ENCODE measurements at places on chromosomes 1 and 21.

- no peak for DNase-seq
Measured at GRCh38 chr1:232357416-232357815, 272.5 kb downstream of the SIPA1L2 start.

DNA sequence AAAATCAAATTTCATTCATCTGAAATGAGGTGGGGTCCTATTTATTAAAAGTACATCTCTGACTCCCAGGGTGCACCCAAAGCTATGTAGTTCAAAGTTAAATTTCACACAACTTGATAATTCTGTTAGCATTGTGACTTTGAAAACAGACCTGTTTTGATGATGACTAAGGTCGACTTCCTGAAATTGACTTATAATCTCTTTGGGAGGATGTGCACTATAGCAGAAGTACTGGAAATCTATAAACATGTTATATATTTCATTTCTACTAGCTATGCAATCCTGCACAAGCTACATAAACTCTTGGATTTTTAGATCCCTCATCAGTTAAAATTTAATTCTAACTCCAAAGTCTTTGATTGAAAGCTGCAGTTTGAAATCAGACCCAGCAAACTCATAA is 507.6 kb downstream of the NEGR1 start:
- DNase-seq: no peak

GRCh38 chr1:14010476-14010875 is 310.5 kb downstream of the PRDM2 start:
- no peak for DNase-seq

DNA sequence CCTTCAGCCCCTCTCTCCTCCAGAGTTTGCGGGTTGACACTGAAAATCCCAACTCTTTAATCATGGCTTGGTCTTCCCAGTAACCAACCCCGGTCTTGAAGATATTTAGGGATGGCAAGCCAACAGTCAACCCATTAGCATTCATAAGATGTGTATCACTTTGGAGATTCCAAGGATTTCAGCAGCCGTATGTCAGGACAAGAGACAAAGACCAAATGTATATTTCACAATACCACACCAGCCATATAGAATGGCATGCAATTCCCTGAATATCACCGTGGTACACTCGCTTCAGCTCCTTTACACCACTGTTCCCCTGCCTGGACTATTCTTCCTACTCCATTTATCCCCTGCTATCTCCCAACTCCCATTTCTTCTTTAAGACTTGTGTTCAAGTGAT is 109.2 kb downstream of the CSMD2 start:
- DNase-seq: no peak

GRCh38 chr21:33411949-33412430 is 8.8 kb downstream of the IFNGR2 start:
- DNase-seq: no peak

GRCh38 chr1:56190806-56191365 is 388.5 kb downstream of the PLPP3 start:
- no peak for DNase-seq

DNA sequence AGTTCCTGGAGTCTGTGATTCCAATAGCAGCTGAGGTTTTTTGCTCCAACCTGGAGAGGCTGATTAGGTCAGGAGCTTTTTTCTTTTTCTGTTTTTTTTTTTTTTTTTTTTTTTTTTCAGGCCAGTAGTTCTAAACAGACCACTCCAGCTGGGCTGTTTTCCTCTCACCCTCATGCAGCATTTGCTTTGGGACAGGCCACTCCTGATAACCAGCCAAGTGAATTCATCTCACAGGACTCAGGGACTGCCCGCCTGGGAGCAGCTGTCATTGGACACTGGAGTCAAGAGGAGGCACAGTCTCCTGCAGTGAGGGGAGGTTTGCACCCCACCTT is 22.9 kb downstream of the PLXNA2 start:
- no peak for DNase-seq

GRCh38 chr1:180672105-180672504 is 40.3 kb downstream of the XPR1 start:
- no peak for DNase-seq

- DNase-seq: no peak
Measured at GRCh38 chr1:220339581-220339980, 67.3 kb upstream of the RAB3GAP2 start.

DNA sequence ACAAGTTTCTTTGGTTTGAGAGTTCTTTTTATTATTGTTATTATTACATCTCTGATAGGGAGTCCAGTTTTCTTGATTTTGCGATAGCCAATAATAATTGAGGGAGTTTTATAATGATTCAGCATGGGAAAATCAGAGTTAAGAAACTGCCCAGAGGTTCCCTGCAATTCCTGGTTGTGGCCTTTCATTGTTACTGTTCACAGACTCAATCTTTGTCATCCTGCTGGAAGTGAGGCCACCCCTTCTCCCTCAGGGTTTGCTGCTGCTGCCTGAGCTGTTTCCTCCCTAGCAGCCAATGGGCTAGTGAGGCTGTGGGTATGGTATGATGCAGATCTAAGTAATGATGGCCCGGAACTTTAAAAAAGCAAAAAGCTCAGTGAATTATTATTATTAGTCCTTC is 50.2 kb upstream of the TACSTD2 start:
- DNase-seq: no peak

DNA sequence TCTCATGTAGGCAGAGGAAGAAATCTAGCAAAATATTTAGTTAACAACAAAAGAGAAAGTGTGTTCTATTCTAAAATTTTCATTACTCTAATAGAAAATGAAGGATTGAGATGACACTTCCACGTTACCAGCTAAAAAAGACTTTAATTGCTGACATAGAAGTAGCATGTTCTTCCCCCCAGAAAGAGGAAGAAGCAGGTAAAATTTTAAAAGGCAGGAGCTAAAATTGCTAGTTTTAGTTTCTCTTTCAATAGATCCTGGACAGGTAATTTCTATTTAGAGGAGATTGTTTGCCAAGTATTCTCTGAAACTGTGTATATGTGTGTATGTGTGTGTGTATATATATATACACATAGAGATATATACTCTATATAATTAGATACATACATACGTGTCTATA is 248.1 kb upstream of the FMN2 start:
- DNase-seq: no peak

- no peak for DNase-seq
Measured at GRCh38 chr1:202578001-202578504, 132.2 kb downstream of the SYT2 start.

DNA sequence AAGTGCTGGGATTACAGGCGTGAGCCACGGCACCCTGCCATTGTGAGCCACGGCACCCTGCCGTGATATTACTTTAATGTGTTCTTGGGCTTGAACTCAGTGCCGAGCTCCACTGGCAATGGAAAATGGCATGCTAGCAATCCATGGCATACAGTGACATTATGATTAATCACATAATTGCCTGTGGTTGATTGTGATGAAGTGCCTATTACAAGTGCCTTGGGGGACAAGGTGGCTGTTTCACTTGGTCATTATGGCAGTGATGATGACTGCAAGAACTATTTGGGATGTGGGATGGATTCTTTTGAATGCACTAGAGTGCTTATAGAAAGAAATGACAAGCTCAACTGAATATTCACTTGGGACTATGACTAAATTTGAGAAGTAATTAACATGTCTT is 22.3 kb upstream of the HPCAL4 start:
- DNase-seq: no peak

- DNase-seq: no peak
Measured at GRCh38 chr1:44827197-44828002, 15.7 kb downstream of the PTCH2 start.

DNA sequence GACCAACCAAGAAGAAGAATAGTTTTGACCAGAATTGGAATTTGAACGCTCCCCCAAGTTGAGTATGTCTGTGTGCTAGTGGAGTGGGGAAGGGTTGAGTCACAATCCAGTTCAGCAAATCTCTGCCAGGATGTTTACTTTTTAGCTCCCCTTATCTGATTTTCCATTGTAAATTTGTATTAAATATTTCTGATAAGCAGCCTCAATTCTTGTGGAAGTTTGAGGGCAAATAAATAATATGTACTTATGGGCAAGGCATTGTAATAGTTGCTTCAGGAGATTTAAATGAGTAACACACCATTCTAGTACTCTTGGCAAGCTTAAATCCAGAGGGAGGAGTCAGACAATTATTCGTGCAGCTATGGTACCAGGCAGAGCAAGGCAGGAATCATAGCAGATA is 14.4 kb downstream of the CXADR start:
- DNase-seq: no peak

DNA sequence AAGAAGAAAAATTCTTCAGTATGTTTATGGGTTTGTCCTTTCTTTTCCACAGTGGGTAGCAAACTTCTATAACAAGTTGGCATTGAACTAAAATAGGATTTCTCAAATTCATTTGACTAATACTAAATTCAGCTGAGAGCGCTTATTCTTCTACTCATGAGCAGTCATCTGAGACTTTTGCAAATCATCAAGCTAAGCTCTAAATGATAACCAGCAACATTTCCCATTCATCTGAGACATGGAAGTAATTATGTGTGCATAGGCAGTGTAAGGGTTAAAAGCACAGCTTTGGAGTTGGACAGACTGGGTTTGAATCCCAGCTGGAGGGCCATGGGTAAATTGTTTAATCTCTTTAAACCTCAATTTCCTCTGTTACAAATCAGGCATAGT is 18.3 kb upstream of the CNR2 start:
- no peak for DNase-seq

DNA sequence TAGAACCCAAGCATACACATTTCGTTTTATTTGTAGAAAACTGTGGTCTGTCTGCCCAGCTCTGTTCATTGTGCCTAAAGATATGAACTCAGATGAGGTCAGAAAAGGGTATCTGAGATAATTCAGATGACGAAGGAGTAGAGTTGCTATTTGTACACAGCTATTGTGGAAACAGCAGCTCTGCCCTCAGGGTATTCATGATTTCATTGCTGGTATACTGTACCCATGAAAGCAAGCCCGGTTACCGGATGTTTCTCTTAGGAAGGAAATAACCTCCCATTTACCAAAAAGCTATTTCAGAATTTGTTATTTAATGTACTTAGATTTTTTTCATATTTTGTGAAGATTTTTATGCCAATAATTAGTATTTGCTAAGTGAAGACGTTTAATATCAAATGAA is 37.8 kb downstream of the SMAP2 start:
- no peak for DNase-seq

DNA sequence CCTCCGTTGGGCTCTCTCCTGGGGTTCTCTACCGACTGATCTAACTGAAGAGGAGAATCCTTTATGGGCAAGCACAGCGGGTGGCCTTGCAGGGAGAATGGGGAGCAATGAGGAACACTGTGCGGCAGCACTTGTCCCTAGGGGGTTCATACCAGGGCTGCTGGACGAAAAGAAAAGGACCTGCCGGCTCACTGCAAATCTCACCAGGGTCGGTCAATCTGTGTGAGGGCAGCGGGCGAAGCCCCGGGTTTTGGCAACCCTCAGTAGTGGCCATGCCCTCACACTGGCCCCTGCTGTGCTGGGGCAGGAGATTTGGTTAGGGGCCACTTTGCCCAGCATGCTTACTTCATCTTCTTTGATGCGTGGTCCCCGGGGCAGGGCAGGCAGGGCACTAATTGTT is 5.9 kb downstream of the LHX9 start:
- DNase-seq: no peak

DNA sequence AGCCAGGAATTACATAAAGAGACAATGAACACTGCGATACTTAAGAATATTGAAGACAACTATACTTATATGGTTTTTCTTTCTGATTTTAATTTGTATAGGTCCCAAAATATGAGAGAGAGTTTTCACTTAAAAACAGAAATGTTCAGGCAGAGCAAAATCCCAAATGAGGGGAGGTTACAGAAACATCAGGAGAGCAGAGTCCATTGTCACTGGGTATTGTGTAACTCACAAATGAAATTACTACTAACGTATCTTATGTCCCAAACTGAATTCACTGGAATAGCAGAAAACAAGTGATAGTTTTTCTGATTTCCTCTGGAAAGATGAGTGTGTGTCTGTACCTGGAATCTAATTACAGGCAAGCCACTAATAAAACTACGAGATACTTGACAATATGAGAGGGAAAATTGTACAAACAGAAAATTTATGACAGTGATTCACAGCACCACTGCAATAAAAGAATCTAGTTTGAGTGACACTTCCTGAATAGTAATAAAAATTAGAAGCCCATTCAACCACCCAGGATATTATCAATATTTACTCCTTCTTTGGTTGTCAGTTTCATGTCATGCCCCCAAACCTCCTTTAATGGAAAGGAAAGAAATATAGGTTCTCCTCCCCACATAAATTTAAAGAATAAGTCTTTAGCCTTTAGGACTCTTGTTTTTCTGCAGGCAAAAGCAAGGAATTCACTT is 522.6 kb downstream of the ADGRL2 start:
- DNase-seq: no peak

DNA sequence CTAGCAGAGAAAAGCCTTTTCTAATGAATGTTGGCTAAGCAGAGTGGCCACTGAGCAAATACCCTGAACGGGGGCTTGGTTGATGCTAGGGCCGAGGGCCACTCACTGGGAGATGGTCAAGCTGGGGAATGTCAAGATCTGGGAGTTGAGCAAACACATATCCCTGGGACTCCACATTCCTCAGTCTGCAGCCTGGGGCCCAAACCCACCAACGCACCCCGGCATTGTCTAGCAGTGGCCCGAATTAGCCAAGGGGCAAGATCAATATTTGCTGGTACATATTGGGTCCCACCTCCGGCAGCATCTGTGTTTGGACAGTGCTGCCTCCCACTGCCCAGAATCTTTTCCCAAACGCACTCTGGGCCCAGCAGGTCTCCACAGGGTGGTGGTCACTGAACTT is 144.1 kb downstream of the TRABD2B start:
- no peak for DNase-seq

DNA sequence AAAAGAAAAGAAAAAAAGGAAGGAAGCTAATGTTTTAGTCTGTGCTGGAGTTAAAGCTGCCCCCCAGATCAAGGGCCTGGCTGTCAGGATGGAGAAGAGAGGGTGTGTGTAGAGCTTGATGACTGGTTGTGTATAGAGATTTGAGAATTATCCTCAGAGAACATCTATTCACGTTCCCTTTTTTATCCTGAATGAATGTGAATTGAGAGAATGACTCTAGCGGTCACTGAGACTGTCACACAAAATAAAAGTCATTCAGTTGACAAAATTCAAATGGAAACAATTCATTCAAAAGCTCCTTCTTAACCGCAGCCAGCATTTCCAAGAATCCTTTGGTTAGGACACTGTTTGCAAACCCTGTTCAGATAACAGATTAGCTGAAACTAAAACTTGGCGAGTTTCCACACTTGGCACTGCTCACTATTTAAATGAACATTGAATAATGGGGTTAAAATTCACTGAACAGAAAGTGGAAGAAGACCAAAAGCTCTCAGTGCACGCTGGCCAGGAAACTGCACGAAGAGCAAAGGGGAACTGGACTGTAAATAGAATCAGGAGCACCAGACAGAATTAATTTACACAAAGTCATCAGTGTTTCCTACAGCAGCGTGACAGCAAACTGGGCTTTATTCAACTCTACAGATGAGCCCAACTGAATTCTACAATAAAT is 13.6 kb upstream of the FAM89A start:
- no peak for DNase-seq

DNA sequence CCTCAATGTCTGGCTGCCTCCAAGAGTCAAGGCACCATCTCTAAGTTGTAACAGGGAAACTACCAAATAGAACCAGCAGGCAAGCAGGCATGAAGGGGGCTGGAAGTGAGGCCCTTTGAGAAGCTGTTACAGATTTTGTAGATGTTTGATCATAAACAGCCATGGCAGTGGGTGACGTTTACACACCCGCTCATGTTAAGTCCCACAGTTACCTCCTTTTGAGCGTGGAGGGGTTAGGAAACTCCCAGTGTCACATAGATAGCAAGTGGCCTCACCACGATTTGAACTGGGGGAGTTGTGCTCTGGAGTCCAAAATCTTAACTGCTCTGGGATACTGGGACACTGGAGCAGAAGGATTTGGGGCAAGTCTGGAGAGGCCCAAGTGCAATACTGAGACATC is 192.4 kb downstream of the HIVEP3 start:
- DNase-seq: no peak

GRCh38 chr1:3672971-3673361 is 20.6 kb downstream of the TP73 start:
- DNase-seq: no peak

Data from stimulated activated CD8-positive, alpha-beta memory T cell treated with anti-CD3 and anti-CD28 coated beads, Interleukin-2, amount 100 ng/mL, for 48 hours (primary cell).